Stimulated activated naive CD4-positive, alpha-beta T cell treated with Interleukin-2 at 50 U/mL for 16 hours (primary cell): ENCODE measurements at places on chromosomes 16 and 17.
A peak's percentile ranks its signal among the peaks of the same experiment; 100 is the strongest.

DNA sequence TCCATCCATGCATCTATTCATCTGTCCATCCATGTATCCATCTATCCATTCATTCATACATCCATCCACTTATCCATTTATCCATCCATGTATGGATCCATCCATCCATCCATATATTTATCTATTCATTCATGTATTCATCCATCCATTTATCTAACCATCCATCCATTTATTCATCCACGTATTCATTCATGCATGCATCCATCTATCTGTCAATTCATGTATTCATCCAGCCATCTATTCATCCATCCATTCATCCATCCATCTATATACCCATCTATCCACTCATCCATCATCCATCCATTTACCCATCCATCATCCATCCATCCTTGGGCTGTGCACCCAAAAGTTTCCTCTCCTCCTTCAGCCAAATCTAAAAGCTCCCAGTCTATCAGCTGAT lies 43.4 kb downstream of the GDE1 start:
- no peak for DNase-seq

DNA sequence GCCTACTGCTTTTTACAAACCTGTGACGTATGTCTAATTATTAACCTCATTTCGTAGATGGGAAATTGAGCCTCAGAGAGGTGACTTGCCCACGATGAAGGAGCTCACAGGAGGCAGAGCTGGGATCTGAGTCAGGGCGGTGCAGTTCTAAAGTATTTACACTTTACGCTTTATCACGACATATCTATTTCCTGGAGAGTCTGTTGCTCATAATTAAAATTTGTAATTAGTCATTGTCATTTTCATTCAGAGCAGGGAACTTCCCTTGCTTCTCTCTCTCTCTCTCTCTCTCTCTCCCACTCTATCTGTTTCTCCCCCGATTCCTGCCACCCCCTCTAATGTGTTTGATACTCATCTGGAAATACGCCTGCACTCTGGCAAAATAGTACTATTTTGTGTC lies 5.9 kb downstream of the SLC5A11 start:
- DNase-seq, result peak; percentile 14

DNA sequence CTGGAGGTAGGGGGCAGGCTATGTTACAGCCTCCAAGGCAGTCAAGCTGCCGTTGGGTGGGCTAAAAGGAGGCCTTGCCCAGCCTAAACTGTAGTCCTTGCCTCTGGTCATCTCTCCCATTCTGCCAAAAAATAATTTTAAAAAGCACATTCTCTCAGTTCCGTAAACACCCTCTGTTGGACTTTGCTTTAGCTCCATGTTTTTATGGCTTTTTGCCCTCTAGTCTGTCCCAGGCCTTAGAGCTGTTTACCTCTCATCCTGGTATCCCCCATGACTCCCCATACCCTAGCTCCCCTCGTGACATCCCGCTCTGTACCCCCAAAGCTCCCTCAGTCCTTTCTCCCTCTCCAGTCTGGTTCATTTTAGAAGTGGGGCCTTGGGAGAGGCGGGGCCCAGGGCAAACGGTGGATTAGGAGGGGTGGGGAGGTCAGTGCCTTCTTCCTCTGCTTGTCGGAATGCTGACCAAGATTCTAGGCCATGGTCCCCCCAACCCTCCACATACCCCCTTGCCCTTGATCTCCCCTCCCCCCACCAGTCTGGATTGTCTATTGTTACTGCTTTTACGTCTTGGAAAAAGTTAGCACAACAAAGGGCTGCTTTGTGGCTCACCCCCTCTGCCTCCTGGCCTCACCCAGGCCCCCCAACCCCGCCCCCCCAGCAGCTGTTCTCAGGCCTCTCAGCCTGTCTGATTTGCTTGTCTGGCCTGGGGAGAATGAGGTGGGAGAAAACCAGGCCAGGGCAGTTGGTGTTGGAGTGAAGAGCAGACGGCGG lies 18.4 kb downstream of the GJD3 start:
- DNase-seq, result no peak

- no peak for DNase-seq
Observed at GRCh38 chr16:52389045-52389444, 157.9 kb downstream of the TOX3 start.

DNA sequence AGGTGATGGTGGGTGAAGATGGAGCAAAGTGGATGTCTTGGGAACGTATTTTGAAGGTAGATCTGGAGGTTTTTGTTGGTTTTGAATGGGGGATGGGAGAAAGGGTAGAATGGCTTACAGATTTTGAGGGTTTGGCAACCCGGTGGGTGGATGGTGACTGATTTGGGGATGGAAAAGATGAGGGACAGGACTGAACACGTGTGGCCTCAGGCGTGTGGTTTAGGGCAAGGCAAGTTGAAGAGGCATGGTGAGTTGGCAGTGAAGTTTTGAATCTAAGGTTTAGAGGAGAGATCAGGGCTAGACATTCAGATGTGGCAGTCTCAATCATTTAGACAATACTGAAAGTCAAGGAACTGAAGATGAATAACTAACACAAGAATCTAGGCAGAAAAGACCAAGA lies 5.0 kb upstream of the DCTPP1 start:
- DNase-seq, result peak; percentile 69

DNA sequence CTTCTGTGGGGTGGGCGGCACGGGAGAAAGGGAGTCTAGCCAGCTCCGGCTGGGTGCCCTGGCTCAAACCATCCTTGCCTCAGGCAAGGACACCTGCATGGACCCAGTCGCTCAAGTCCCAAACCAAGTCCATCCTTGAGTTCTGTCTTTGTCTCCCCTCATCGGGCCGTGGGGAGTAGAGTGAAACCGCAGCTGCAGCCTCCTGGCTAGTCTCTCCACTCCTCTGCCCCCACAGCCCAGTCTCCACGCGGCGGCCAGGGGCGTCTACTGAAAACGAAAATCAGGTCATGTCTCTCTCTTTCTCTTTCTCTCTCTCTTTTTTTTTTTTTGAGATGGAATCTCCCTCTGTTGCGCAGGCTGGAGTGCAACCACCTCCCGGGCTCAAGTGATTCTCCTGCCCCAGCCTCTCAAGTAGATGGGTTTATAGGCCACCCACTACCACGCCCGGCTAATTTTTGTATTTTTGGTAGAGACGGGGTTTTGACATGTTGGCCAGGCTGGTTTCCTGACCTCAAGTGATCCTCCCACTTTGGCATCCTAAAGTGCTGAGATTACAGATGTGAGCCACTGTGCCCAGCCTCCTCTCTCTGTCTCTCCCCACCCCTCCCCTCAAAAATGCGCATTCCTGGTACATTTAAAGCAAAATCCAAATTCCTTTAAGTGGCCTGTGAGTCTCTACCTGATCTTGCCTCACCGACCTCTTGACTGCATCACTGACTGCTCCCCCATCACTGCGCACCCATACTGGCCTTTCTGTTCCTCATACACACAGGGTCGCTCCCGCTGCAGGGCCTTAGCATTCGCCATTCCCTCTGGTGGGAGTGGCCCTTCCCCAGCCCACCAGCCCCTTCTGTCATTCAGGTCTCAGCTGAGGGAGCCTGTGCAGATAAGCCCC lies 17.7 kb upstream of the RMI2 start:
- DNase-seq, result peak; percentile 7

GRCh38 chr16:4918781-4919251 lies 18.1 kb downstream of the PPL start:
- DNase-seq, result no peak

DNA sequence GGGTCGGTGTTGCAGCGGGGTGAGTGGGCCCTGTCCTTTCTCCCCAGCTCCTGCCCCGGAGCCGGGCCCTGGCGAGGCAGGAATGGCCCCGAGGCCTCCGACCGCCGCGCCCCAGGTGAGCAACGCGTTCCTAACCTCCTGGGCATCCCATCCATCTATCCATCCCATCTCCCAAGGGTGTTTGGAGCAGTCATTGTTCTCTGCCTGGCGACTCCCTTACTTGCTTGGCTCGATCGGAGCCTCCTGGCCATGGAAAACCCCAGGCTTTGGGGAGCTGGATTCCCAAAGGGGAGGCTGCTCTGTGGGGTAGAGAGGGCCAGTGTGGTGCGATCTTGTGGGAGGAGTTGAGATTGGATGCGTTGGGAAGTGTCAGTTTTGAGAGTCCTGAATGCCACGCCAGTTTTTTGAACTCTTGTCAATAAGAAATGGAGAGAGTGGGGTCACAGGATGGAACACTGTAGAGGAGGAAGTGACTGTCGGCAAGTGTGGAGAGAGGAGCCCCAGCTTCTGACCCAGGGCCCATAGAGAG lies 684 bp downstream of the ZFP90 start:
- no peak for DNase-seq

DNA sequence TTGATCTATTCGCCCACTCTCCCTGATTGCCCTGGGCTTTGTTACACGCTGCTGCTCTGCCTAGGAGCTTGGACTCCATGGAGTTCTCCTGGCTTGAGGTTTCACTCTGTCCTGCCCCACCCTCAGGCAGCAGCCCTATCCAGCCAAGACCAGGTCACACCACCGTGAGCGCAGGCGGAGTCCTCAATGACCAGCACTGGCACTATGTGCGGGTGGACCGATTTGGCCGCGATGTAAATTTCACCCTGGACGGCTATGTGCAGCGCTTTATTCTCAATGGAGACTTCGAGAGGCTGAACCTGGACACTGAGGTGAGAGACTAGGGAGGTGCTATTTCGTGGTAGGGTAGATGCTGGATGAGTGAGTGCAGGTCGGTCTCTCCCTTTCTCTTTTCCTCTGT lies 3.5 kb downstream of the CNTNAP1 start:
- DNase-seq, result no peak

DNA sequence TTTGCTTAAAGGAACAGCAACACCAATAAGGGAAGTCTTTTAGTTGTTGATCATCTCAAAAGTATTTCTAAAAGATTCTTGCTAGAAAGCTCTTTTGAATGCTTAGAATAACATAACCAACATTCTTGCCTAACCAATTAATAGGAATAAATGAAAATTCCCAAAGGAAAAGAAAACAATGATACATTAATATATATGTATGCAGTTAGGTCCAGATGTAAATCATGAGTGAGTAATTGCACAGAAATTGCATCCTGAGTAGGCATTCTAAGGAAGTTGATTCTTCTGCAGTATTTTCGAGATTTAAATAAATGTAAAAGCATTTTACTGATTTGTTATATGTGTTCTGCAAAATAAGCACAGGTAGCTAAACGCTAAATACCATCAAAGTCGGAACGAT lies 22.1 kb downstream of the COX10 start:
- DNase-seq, result no peak

DNA sequence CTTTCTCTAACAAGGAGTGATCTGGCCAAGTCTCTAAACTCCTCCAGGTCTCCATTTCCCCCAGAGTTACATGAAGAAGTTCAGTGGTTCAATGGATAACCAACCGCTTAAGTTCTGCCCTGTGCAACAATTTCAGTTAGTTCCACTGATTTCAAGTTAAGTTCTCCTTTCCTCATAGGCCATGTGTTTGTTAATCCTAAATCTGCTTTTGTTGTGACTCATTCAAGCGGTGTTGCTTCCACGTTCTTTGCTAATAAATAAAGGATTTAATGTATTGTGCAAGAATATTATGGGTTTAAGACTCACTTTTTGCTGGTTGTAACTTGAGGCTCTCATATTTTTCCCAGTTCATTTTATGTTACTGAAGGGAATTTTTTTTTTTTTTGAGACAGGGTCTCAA lies 36.3 kb downstream of the GNA13 start:
- no peak for DNase-seq

DNA sequence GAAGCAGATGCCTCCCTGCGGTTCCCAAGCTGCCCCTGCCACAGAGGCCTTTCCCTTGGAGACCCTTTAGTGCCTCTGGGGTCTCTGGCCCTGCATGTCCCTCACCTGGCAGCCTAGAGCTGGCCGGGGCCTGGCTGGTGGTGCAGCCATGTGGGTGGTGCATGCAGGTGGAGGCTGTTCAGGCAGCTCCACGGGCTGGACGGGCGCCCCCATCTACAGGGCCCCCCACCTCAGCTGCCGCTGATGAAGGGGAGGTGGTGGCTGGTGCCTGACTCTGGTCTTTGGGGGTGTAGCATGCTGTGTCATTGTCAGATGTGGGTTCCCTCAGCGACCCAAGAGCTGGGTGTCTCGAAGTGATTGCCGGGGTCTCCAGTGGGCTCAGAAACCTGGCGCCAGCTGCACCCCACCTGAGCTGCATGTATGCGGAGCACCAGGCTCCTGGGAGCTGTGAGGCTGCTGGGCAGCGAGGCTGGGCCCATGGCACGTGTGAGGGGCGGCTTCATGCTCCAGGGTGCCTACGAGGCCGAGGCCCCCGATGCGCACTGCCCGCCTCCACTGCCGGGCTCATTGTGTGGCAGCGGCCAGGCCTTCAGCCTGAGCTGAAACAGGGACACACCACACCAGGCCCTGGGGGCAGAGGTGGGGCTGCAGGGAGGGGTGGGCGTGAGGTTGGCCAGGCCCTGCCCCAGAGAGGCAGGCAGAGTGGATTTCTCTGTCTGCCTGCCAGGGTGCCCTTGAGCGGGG lies 57.0 kb downstream of the BAIAP2 start:
- no peak for DNase-seq

GRCh38 chr16:5590416-5590815 lies 492.8 kb upstream of the EEF2KMT start:
- no peak for DNase-seq

DNA sequence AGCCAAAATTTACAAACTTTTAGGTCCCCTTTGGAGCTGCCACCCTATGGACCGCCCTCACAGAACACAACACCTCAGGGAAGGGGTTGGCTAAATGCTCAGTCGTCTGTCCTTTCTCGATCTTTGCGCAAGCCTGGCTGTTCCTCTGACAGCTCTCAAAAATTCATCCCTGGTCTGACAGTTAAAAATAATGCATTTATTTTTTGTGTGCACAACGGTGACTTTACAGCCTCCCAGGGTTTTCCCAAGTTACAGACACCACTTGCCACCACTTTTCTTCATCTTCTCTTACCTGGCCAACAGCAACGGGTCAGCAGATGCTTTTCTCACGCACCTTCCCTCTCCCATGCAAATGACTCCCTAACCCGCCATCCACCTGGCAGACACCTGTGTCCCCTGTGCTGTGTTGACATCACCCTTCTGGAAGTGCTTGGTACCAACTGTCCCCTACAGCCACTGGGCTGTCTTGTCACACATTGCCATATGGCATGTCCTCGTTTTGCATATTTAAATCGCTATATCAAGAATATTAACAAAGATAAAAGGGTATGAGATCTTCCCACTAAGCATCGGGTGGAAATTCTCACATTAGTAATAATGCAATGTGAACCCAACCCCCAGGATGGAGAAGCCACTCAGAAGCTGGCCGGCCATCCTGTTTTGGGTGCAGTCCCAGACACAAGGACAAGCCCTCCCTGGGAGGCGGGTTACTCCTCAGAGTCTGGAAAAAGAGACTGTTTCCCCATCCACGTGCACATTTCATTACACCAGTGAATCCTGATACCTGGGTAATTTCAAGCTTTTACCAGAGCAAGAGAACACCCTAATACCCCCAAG lies 187.0 kb downstream of the ZFHX3 start:
- DNase-seq, result no peak
